Stimulated activated CD4-positive, alpha-beta T cell treated with anti-CD3 and anti-CD28 coated beads, Interleukin-15, amount 100 ng/mL, for 48 hours (primary cell): ENCODE measurements at places on chromosomes 11 and 22.
A peak's percentile ranks its signal among the peaks of the same experiment; 100 is the strongest.

GRCh38 chr22:47063606-47064005 lies 301.2 kb downstream of the TBC1D22A start:
- DNase-seq, result no peak

- DNase-seq, result no peak
These were observed 781 bp upstream of the TEF start for GRCh38 chr22:41380993-41381328.

GRCh38 chr11:115925568-115926090 lies 421.4 kb upstream of the CADM1 start:
- no peak for DNase-seq

GRCh38 chr11:3022982-3023381 lies 30.9 kb upstream of the NAP1L4 start:
- no peak for DNase-seq

DNA sequence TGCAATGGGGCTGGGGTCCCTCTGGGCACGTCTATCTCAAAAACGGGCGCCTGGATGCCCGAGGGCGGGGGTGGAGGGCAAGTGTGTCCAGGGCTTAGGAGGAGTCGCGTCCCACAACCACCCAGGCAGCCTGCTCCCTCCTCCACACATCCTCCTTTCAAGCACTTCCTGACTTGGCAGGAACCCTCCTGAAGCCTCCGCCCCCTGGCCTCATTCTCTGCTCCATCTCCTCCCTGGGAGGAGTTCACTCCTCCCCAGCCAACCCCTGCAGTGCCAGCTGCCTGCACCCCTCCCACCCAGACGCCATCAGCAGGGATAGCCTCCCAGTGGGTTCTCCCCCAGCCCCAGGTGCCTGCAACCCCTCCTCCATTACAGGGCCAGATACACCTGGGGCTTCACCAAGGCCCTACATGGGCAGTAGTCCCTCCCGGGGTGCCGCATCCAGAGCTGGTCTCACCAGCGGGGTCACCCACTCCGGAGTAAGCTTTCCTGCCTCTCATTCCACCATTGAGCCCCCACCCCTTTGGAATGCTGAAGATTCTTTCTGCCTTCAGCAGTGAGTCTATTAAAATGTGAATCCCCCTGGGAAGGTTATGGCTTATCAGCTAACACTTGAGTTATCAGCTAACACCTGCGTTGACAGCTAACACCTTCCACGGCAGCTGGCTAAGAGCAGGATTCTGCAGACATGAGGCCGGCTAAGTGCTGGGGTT lies 24.4 kb downstream of the RTN4R start:
- peak; percentile 36 for DNase-seq

DNA sequence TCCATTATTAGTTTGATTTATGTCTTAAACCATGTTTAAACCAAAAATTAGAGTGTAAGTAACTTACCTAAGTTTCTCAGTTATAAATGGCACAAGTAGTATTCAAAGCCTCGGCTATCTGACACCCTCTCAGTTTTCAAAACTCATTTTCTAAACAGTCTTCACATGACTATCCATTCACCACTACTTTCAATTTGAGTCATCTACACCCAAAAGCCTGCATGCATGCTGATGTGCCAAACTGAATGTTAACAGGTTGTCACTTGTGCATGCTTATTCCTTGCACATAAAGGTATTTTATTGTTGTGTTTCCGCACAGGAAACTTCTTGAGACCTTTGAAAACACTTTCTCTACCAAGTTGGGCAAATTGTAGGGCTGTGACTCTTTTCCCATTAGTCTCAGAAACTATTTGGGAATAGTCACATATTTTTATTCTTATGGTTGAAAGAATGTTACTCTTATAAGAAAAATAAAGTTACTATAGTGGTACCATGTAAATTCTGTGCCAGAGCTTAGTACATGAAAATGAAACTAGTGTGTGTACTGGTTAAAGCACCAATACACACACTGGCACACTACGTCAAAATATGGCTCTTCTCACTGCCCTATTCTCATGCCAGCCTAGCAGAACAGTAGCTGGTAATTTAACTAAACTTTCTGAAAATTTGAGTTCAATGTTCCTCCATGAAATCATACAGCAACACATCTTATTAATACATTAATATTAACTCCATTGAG lies 2.2 kb upstream of the OR51E2 start:
- no peak for DNase-seq

DNA sequence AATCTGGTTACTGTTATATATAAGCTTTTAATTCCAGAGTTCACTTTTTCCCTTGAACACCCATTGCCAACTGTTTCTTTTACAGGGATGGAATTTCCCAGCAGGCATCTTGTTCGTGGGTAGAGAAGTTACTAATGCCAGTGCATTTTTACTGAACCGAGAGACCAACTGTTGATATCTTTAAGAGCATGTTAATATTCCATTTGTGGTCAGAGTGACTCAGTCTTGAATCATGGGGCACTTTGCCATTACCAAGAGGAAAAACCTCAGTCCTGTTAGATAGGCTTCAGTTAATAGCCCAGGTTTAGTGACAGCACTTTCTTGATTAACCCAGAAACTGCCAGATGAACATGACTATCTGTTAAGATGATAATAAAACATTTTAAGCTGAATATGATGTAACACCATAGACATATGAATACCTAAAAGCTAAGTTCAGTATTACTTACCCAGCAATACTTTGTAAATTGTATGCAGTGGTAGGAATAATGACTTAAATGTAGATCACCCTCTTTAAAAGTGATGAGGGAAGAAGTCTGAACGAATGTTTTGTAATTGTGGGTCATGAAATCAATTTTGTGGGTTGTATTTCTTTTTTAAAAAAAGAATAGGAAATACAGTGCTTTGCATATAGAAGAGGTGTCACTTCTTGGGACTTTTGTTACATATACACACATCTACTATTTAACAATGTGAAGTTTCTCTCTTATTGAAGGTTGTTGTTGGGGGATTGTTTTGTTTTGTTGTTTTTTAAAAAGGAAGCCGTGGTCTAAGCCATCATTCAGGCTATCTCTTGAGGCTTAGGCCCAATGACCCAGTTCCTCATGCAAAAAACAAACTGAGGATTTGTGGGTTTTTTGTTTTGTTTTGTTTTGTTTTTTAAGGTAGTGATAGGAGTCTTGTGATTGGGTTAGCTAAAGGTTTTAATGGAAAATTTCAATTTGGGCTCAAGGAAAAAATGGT lies 79.2 kb upstream of the GRIK4 start:
- DNase-seq, result no peak

DNA sequence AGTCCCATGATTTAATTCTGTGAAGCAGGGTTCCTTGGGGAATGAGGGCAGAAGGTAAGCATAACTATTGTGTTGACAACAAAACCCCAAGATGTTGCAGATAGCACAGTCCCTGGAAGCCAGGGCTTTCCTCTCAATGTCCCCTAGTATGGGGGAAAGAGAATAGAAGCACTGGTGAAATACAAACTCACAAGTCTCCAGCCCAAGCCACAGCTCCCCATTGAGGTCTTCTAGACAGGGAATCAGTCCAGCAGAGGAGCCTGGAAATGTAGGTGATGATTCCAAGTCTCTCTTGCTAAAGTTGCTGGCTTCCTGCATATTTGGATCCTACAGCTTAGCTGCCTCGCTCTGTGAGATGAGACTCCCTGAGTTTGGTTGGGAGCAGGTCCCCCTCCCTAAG lies 31.7 kb upstream of the DRD2 start:
- DNase-seq, result no peak
